Body of pancreas (tissue), 4 donors: ENCODE measurements at places on chromosomes 2 and 18. TPM values are rescaled to one million over a fixed set of nuclear protein-coding genes. Genes with fewer than 3 reads are reported as not detected.

- no peak overlapping the region for H3K4me3 ChIP-seq
- no peak for DNase-seq
- H3K36me3 ChIP-seq, result no peaks in the 10 kb centered on the region
- H3K27me3 ChIP-seq, result no peaks in the 10 kb centered on the region
- H3K27ac ChIP-seq, result no peak overlapping the region
These were observed 155.0 kb downstream of the SETBP1 start for GRCh38 chr18:44835703-44836102.

GRCh38 chr2:138500592-138501424 lies 762 bp upstream of the SPOPL start:
- H3K4me1 ChIP-seq, result peaks cover 33% of the 10 kb centered on the region
- DNase-seq, result no peak
- H3K27me3 ChIP-seq, result no peaks in the 10 kb centered on the region
- H3K27ac ChIP-seq, result peak overlapping the region; percentile 95

DNA sequence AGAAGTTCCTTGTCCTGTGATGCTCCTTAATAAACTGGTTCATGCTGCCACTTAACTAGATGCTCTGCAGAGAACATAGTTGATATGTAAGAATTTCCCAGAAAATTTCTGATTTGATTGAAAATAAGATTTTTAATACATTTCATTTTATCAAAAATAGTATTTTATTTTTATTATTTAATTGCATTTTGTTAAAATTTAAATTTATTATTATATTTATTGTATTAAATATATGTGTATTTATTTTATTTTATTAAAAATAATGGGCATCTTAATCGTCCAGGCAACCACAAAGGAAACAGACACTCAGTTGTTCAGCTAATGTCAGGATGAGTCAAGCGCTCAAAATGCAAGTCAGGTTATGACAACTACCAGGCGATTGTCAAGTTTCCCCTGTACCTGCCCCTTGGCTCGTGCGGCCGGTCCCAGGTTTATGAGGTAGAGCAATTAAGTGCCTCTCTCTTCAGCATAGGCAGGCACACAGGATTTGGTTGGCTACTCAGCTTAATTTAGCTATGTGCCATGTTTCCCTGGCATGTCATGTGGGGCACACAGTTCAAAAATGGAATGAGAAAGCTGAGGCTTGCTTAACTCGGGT lies 361.2 kb downstream of the RND3 start:
- no peak for DNase-seq
- no peaks in the 10 kb centered on the region for H3K27me3 ChIP-seq
- H3K4me3 ChIP-seq, result no peak overlapping the region
- H3K27ac ChIP-seq, result no peak overlapping the region
- no peaks in the 10 kb centered on the region for H3K36me3 ChIP-seq
- no peaks in the 10 kb centered on the region for H3K4me1 ChIP-seq

DNA sequence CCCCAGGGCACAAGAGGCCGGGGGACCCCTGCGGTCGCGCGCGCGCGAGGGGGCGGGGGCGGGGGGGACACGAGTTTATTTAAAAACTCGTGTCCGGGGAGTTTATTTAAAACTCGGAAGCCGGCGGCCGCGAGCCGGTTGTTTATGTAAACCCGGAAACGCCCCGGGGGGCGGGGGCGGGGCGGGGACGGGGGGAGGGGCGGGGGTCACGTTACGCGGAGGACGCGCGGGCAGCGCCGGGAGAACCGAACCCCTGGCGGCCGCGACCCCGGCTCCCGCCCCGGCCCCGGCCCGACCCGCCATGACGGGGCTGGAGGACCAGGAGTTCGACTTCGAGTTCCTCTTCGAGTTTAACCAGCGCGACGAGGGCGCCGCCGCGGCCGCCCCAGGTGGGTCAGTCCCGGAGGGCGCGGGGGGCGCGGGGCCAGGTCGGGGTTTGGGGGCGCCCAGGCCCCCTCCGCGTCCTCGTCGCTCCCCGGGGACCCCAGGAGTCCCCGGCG lies 4.4 kb downstream of the NFATC1 start:
- no peaks in the 10 kb centered on the region for H3K27me3 ChIP-seq
- H3K4me1 ChIP-seq, result peaks cover 48% of the 10 kb centered on the region
- no peaks in the 10 kb centered on the region for H3K36me3 ChIP-seq

The CFAP65 gene
- not detected for total RNA-seq

The DES gene
- 23.1 TPM for total RNA-seq

- no peaks in the 10 kb centered on the region for H3K27me3 ChIP-seq
- no peak overlapping the region for H3K27ac ChIP-seq
- H3K4me1 ChIP-seq, result no peaks in the 10 kb centered on the region
These were observed 31.3 kb upstream of the MSTN start for GRCh38 chr2:190093793-190094192.

DNA sequence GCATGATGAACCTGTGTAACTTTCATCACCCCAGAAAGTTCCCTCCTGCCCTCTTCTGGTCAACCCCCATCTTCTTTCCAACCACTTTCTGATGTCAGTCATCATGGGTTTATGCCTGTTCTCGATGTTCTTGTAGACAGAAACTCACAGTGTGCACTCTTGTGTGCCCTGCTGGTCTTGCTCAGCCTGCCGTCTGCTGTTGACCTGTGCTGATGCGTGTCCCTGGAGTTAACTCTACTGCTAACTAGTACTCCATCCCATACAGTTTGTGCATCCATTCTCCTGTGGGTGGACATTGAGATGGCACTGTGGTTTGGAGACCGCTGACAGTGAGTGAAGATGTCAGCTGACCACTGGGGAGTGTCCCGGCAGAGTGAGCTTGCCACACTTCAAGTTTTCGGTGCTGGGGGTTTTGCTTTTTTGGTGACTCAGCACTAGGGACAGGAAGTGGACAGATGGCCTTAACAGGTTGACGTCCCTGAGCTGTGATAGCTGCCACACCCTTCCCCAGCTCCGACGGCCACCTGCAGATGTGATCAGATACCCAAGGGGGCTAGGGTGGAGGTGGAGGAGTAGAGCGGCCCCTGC lies 14.8 kb downstream of the KLHL29 start:
- H3K4me3 ChIP-seq, result no peak overlapping the region
- H3K4me1 ChIP-seq, result peaks cover 10% of the 10 kb centered on the region
- no peaks in the 10 kb centered on the region for H3K27me3 ChIP-seq
- no peak for DNase-seq

- no peaks in the 10 kb centered on the region for H3K4me1 ChIP-seq
- no peaks in the 10 kb centered on the region for H3K27me3 ChIP-seq
- H3K4me3 ChIP-seq, result no peak overlapping the region
These were observed 887.3 kb downstream of the TDRD15 start for GRCh38 chr2:22011048-22011447.

GRCh38 chr2:158975271-158975921 lies 7.0 kb downstream of the TANC1 start:
- no peak overlapping the region for H3K27ac ChIP-seq
- H3K36me3 ChIP-seq, result no peaks in the 10 kb centered on the region
- no peak for DNase-seq
- H3K27me3 ChIP-seq, result no peaks in the 10 kb centered on the region

GRCh38 chr2:88458633-88459032 lies 6.1 kb upstream of the FOXI3 start:
- no peak overlapping the region for H3K4me3 ChIP-seq
- H3K27ac ChIP-seq, result no peak overlapping the region
- peaks cover 8% of the 10 kb centered on the region for H3K27me3 ChIP-seq
- no peaks in the 10 kb centered on the region for H3K4me1 ChIP-seq

The MYO7B gene
- total RNA-seq, result 0.33 TPM

DNA sequence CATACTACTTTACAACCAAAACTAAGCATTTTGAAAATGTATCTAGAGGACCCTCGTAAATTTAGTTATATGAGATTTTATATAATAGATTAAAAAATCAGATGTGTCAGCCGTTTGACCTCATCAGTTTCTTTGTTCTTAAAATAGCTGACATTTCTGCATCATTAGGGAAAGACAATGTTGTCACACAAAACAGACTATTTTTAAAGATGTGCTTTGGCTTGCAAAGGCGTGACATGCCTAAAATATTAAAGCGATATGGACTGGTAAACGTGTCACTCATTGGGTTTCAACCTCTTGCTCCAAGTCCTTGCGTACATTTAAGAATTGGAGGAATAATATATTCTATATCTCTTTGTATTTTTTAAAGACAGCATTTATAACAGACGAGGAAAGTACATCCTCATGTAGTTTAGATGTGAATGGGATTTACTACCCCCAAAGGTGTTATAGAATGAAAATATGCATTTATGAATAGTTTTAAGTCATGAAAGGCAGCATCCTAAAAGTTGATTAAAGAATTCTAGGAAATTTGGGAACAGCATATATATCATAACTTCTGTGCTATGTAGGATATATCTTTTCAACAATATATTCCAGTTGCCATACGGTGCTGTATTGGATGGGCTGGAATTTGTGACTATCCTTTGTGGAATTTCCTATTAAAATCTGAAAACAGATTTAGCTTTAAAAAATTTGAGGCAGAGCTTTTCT lies 3.8 kb downstream of the MYL12A start:
- no peaks in the 10 kb centered on the region for H3K27me3 ChIP-seq
- H3K27ac ChIP-seq, result peak overlapping the region; percentile 99
- no peak overlapping the region for H3K4me3 ChIP-seq
- H3K36me3 ChIP-seq, result peaks cover 14% of the 10 kb centered on the region
- no peak for DNase-seq

GRCh38 chr2:240797914-240798313 lies 22.1 kb downstream of the KIF1A start:
- no peak overlapping the region for H3K4me3 ChIP-seq
- DNase-seq, result no peak

GRCh38 chr2:39715095-39715494 lies 49.4 kb downstream of the TMEM178A start:
- H3K36me3 ChIP-seq, result no peaks in the 10 kb centered on the region
- H3K27me3 ChIP-seq, result no peaks in the 10 kb centered on the region
- H3K27ac ChIP-seq, result no peak overlapping the region
- no peak overlapping the region for H3K4me3 ChIP-seq
- DNase-seq, result no peak

The PTPRM gene
- 48.0 TPM for total RNA-seq

The INHBB gene
- 3.6 TPM for total RNA-seq

- H3K36me3 ChIP-seq, result no peaks in the 10 kb centered on the region
- DNase-seq, result no peak
- H3K27me3 ChIP-seq, result no peaks in the 10 kb centered on the region
- H3K27ac ChIP-seq, result no peak overlapping the region
- H3K4me1 ChIP-seq, result peaks cover 13% of the 10 kb centered on the region
These were observed 261.1 kb upstream of the AGAP1 start for GRCh38 chr2:235232449-235233433.

- no peak for DNase-seq
- no peaks in the 10 kb centered on the region for H3K4me1 ChIP-seq
- H3K27ac ChIP-seq, result no peak overlapping the region
- no peaks in the 10 kb centered on the region for H3K36me3 ChIP-seq
- no peak overlapping the region for H3K4me3 ChIP-seq
These were observed 118.3 kb upstream of the CAB39 start for GRCh38 chr2:230594286-230594840.

GRCh38 chr2:106094131-106094841 lies 99.8 kb downstream of the UXS1 start:
- no peak overlapping the region for H3K4me3 ChIP-seq
- no peaks in the 10 kb centered on the region for H3K36me3 ChIP-seq
- H3K27me3 ChIP-seq, result no peaks in the 10 kb centered on the region
- no peak for DNase-seq
- no peak overlapping the region for H3K27ac ChIP-seq

- H3K27me3 ChIP-seq, result no peaks in the 10 kb centered on the region
- peak overlapping the region; percentile 32 for H3K4me3 ChIP-seq
- no peak for DNase-seq
- peaks cover 40% of the 10 kb centered on the region for H3K4me1 ChIP-seq
- no peaks in the 10 kb centered on the region for H3K36me3 ChIP-seq
- peak overlapping the region; percentile 75 for H3K27ac ChIP-seq
These were observed 537 bp upstream of the ZC3H15 start for GRCh38 chr2:186485576-186485870.

DNA sequence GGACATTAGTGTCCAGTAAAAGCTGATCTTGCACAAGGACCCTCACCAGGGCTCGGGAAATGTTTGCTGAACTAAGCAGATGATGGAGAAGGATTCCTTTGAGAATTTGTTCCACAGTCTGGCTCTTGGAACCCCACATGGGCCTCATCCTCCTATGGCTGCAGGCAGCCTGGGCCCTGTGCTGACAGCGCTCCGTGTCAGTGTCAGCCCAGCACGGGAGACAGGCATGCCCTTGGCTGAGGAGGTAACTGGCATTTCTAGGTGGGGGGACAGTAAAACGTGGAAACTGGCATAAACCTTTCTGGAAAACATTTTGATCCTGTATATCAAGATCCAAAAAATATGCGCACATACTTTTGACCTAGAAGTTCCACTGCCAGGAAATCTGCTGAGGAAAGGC lies 10.5 kb downstream of the PTMA start:
- H3K27ac ChIP-seq, result no peak overlapping the region
- no peak for DNase-seq
- peaks cover 12% of the 10 kb centered on the region for H3K4me1 ChIP-seq
- H3K36me3 ChIP-seq, result no peaks in the 10 kb centered on the region
- no peaks in the 10 kb centered on the region for H3K27me3 ChIP-seq

DNA sequence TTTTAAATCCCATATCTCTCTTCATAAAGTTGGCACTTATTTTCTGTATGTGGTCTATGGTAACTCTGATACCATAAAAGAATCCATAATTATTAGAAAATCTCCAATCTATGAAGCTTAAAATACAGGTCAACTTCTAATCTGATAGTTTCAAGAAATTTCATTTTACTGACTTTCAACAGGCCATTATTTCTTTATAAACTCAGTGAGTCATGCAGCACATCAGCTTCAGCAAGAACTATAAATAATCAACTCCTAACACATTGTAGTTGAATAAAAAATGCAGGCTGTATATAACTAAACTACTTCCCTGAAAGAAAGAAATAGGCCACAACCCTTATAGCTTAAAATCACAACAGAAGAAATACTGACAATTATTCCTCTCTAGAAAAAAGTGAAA lies 204.3 kb upstream of the CCDC150 start:
- no peaks in the 10 kb centered on the region for H3K36me3 ChIP-seq
- H3K4me1 ChIP-seq, result no peaks in the 10 kb centered on the region
- no peak for DNase-seq
- H3K27me3 ChIP-seq, result no peaks in the 10 kb centered on the region

GRCh38 chr18:79367480-79367879 lies 28.2 kb upstream of the NFATC1 start:
- no peak overlapping the region for H3K27ac ChIP-seq
- H3K36me3 ChIP-seq, result no peaks in the 10 kb centered on the region
- H3K27me3 ChIP-seq, result no peaks in the 10 kb centered on the region
- no peak overlapping the region for H3K4me3 ChIP-seq
- no peak for DNase-seq
- H3K4me1 ChIP-seq, result no peaks in the 10 kb centered on the region

The ABCB11 gene
- not detected for total RNA-seq

The C2orf78 gene
- not detected for total RNA-seq

The CD8B2 gene
- total RNA-seq, result not detected

The POTEI gene
- under 0.01 TPM for total RNA-seq

- no peak for DNase-seq
- no peak overlapping the region for H3K4me3 ChIP-seq
- H3K27me3 ChIP-seq, result no peaks in the 10 kb centered on the region
- H3K36me3 ChIP-seq, result no peaks in the 10 kb centered on the region
- H3K4me1 ChIP-seq, result peaks cover 12% of the 10 kb centered on the region
These were observed 420.0 kb downstream of the ZEB2 start for GRCh38 chr2:144099780-144100377.
